Parietal lobe (tissue), 2 donors: ENCODE measurements at places on chromosomes 16 and 17. TPM values are rescaled to one million over a fixed set of nuclear protein-coding genes. Genes with fewer than 3 reads are reported as not detected.

Gene BPTF
- total RNA-seq: 304 TPM

Gene CLEC19A
- total RNA-seq: 0.31 TPM

Gene GPR139
- 3.4 TPM for total RNA-seq

Gene AOC2
- total RNA-seq: 2.5 TPM

Gene SEPTIN1
- total RNA-seq: 0.94 TPM

Gene P2RX1
- total RNA-seq: 0.31 TPM

Gene UMOD
- not detected for total RNA-seq

Gene MSLN
- not detected for total RNA-seq

Gene RTN4RL1
- 27.9 TPM for total RNA-seq

Gene CD300LG
- not detected for total RNA-seq

Gene AGRP
- total RNA-seq: not detected
